Astrocyte (in vitro differentiated cells and primary cell): ENCODE measurements at places on chromosomes 6 and 20.

DNA sequence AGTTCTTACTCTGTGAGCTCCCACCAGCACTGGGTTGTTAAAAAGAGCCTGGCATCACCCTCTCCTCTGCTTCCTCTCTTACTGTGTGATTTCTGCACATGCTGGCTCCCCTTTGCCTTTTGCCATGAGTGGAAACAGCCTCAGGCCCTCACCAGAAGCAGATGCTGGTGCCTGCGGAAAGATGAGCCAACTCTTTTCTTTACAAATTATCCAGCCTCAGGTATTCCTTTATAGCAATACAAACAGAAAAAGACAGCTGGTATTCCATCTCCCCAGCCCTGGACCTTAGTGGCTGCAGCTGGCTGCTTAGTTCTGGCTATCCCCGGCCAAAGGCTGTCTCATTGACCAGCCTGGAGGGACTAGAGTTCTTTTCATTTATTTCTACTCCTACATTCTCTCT, 129.1 kb downstream of the IMPG1 start:
- no peak for DNase-seq

GRCh38 chr6:54244430-54244829, 63.8 kb upstream of the TINAG start:
- peak; percentile 31 for DNase-seq

GRCh38 chr6:137353346-137353745, 134.2 kb upstream of the IFNGR1 start:
- no peak for DNase-seq

DNA sequence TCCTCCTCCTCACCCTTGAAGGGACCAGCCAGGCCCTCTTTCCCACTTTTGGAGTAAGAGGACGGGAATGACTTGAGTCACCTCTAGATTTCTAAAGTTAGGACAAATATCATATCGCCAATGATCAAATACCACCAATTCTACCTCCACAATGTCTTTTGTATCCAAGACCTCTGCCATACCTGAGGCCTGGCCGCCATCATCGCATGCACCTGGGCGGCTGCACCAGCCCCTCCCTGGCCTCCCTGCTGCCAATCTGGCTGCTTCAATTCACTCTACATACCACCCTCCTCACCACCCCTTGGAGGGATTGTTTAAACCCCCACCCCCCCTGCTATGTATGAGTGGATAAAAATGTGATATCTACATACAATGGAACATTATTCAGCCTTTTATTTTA, 75.0 kb upstream of the RALY start:
- no peak for DNase-seq

- DNase-seq, result no peak
Measured at GRCh38 chr6:62400521-62401259, 114.7 kb upstream of the KHDRBS2 start.

DNA sequence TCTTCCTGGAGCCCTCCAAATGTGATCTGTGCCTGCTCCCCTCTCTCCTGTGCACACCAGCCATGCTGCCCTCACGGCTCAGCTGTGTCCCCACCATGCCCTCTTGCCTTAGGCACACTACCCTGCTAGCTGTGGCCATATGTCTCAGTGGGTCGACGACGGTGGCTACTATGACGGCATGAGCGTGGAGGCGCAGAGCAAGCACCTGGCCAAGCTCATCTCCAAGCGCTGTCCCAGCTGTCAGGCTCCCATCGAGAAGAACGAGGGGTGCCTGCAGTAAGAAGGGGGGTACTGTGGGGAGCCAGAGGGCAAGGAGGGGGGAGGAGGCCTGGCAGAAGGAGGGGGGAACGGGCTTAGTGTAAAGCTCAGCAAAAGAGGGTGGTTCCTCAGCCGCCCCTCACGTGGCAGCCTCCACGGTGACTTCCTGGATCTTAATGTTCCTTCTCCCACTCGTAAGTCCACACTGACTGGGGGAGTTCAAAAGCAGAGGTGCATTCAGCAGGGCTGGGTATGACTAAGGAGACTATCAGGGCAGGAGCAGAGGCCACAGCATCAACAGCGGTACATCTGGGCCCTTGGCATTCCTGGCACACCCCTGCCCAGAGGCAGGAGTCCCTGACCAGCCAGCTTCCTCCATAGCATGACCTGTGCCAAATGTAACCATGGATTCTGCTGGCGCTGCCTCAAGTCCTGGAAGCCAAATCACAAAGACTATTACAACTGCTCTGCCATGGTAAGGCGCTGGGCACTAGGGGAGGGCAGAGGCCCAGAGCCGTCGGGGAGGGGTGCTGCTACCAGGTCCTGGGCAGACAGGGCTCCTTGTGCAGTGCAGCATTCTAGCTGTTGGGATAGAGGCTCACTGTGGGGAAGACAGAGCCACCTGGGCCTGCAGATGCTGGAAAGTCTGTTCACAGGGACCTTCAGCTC, 8.0 kb downstream of the DNPH1 start:
- DNase-seq, result peak; percentile 4

- DNase-seq, result peak; percentile 89
Measured at GRCh38 chr6:11650025-11650696, 112.6 kb downstream of the TMEM170B start.

GRCh38 chr20:24586523-24586840, 117.1 kb downstream of the SYNDIG1 start:
- DNase-seq, result no peak

DNA sequence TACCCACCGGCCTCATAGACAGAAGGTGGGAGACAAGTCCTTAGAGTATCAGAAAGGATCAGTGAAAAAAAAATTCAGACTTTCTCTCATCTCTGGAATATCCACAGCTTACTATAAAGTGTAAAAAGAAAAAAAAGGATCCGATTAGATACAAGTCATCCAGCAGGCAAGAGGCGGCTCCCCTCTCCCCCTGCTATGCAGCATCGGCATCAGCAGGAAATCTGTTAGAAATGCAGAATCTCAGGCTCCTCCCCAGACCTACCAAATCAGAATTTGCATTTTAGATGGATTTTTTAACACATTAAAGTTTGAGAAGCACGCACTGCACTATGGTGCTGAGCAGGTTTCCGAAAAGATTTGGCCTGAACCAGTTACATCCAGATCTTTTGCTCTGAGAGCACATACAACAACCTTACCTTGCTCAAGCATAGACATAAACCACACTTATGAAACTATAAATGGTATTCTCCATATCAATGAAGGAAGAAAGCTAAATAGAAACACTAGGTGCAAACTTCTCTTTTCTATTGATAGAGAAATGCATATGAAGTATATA, 117.0 kb upstream of the POU3F2 start:
- DNase-seq, result no peak

DNA sequence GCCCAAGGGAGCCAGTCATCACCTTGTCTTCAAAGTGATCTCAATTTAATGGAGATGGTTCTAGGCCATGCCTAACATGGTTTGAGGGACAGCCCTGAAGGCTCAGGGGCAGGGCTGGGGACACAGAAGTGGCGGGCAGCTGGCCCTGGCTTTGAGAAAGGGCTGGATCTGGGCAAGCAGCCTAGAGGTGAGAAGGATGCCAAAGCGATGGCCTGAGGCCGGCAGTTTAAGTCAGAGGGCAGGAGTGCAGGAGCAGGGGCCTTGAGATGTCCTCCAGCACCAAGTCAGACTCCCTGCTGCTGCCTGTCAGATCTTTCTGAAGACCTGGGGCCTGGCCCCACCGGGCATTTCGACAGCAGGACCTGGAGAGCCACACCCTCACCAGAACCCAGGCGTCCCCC, 28.4 kb upstream of the APMAP start:
- no peak for DNase-seq

DNA sequence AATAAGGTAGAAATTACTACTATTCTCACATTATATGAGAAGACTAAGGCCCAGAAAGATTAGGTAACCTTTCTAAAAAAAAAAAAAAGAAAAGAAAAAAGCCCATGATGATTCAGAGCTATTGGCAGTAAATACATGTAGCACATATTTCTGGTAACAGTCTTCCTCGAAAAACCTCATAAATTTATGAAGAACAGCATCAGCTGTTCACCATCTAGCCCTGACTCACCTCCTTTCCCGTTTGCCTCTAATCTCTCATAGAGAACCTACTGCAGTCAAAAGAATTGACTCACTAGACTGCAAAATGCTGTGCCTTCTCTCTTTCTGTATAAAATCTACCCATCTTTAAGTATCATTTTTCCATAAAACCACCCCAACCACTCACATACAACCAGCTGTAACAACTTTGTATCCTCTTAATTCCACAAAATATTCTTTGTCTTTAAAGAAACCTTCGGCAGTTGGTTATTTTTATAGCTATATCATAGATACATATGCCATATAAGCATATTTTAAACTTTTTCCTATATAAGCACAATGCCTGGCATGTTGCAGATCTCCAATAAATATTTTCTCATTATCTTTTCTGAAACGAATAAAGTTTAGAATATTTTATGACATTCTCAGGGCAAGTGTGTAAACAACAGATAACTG, 152.7 kb upstream of the ENPP5 start:
- DNase-seq, result peak; percentile 94

GRCh38 chr6:53306819-53307347, 41.9 kb downstream of the ELOVL5 start:
- DNase-seq, result peak; percentile 75

DNA sequence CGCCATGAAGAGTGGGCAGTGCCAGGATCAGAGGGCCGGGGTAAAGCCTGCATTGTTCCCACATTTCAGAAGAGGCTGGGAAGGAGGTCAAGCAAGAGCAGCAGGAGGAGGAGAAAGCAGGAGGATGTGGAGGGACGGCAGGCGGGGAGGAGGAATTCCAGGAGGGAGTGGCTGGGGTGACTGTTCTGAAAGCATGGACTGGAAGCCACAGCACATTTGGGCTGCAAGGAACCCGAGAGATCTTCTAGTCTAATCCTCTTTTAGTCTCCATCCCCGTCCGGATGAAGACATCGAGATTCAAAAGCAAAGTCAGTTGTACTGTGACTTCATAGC, 76.9 kb downstream of the FAM50B start:
- no peak for DNase-seq

DNA sequence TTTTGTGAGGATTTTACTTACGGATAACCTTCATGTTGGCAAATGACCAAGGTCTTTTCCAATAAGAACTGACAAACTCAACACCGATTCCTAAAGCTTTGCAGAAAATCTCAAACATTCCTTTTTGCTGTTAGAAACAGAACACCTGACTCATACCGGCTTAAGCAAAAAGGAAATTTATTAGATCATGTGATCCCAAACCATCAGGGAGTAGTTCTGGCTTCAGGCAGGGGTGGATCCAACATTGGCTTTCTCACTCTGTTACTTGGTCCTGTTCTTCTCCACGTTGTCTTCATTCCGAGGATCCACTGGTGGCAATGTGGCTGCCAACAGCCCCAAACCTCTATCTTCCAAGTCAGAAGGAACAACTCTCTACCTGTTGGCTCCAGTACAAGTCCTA, 95.9 kb upstream of the PMEPA1 start:
- DNase-seq, result no peak

DNA sequence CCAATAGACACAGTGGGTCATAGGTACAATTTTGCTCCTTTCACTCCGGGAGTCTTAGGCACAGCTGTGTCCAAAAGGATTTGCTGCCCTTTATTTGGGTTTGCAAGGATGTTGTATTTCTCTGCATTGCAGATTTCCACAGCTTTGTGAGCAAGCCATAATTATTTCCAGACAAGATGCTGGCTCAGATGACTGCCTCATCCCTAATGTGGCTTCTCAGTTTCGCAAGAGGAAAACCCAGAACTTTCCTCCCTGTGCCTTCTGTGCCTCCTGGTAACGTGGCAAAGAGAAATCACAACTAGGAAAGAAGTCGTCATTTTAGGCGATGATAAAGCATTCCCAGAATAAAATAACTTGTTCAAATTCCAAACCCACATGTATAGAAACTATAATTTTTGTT, 33.7 kb downstream of the FAM50B start:
- DNase-seq, result no peak

DNA sequence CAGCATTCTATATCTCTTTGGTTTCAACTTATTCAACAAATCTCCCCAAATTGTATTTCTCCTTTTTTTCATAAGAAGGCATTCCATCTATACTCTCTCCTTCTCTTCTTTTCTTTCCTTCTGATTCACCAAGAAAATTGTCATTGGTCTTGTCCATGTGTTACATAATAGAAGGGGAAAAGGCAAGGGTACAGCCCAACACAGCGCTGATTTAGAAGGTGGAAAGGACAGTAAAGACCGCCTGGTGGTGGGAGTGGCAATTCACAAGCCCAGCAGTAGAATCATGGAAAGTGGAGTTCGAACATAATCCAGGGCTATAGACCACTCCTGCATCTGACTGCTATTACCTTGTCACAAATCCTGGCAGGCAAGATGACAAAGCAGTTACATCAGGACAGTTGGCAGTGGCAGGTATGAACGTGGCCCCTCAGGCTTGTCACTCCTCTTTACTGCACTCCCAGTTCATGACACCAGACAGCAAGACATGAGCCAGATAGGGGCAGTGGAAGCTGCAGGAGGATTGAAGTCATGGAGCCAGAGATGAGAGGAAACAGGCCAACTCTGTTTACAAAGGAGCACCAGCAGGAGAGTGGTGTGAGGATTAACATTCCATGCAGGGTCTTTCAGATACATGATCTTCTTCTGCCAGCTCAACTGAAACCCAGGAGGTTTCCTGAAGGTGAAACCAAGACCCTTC, 2.1 kb upstream of the TNFAIP3 start:
- no peak for DNase-seq

DNA sequence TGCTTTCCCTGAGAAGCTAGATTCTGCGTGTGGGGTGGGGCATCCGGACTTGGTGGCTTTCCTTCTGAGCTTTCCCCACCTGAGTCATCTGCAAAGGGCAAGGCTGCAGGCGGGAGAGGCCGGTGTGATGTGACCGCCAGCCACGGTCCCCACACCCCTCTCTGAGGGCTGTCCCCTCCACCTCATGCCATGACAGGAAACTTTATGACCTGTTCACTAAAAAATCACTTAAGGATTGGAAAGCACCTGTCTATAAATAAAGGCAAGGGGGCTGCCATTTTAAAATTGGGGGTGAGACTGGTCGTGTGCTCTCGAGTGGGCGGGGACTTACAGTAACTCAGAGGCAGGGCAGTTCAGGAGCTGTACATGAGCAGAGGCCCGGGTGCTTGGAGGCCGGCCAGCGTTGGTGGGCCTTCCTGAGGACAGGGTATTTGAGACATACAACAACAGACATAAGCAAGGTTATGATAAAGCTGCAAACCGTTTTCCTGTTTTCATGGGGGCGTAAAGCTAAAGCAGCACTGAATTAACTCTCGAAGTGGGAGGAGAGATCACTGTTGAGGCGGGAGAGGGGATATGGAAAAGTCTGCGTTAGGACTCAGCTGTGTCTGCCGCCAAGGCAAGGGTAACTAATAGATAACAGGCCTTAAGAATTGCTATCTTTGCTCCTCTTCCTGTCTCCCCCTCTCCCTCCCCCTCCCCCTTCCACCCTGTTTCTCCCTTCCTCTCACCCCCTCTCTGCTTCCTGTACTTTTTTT, 16.1 kb upstream of the SERPINB1 start:
- peak; percentile 77 for DNase-seq
